ENCODE measurements at places on chromosomes 13 and 19. TPM values are rescaled to one million over a fixed set of nuclear protein-coding genes. Genes with fewer than 3 reads are reported as not detected.

CD79A gene
- total RNA-seq = not detected

C13orf46 gene
- total RNA-seq = 0.12 TPM

IL11 gene
- 0.23 TPM for total RNA-seq

PLIN4 gene
- 0.59 TPM for total RNA-seq

NRTN gene
- not detected for total RNA-seq

CGB2 gene
- not detected for total RNA-seq

ZNF345 gene
- total RNA-seq = 1.3 TPM

CALR3 gene
- total RNA-seq = 0.08 TPM
